ENCODE measurements at places on chromosomes 1 and 21.

- DNase-seq: no peak
These were observed 26.4 kb downstream of the NPHS2 start for GRCh38 chr1:179549368-179549700.

DNA sequence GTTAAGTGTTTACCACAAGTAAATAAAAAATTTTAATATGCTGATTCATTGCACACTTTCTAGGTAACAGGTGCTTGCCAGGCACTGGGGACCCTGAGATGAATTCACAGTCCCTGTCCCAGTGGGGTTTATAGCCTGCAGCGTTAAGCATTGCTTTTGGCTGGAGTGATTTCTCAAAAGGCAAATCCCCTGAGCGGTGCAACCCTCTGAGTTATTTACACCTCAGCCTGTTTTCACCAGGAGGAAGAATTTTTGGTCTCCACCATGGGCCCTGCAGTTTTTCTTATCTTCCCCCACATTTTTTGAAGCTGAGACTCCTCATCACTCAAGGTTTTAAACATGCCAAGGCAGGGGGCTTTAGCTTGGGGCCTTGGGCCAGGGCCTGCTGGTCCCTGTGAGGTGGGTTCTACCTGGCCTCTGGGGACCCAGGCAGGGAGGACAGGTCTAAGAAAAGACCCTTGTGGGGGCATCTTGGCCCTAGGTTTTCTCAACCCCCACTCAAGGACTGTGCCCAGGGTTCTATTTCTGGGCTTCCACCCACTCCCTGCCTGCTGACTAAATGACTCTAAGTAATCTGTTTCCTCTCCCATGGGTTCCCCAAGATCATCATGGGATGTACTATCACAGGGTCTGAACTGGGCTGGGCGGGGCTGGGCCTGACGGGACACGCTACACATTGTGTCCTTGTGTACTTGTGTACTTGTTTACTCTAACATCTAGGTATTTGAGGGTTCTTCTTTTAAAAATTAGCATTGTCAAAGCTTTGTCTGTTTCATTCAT, 10.2 kb upstream of the CHIT1 start:
- no peak for DNase-seq

DNA sequence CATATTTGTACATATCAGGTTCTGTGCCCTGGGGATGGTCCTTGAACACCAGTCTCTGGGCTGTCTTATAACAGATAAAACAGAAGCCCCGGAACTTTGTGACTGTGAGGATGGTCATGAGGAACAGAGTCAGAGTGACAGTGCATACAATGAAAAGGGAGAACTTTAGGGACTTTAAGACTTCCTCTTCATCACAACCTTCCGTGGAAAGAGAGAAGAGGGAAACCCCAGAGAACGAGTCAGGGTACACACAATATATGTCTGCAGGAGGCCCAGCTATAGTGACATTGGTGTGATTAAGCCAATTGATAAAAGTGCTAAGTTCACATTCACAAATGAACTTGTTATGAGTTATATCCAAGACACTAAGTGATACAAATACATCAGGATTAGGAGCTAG, 32.1 kb downstream of the TLR5 start:
- DNase-seq: no peak

- no peak for DNase-seq
These were observed 343.8 kb downstream of the RPS6KC1 start for GRCh38 chr1:213394837-213395236.

DNA sequence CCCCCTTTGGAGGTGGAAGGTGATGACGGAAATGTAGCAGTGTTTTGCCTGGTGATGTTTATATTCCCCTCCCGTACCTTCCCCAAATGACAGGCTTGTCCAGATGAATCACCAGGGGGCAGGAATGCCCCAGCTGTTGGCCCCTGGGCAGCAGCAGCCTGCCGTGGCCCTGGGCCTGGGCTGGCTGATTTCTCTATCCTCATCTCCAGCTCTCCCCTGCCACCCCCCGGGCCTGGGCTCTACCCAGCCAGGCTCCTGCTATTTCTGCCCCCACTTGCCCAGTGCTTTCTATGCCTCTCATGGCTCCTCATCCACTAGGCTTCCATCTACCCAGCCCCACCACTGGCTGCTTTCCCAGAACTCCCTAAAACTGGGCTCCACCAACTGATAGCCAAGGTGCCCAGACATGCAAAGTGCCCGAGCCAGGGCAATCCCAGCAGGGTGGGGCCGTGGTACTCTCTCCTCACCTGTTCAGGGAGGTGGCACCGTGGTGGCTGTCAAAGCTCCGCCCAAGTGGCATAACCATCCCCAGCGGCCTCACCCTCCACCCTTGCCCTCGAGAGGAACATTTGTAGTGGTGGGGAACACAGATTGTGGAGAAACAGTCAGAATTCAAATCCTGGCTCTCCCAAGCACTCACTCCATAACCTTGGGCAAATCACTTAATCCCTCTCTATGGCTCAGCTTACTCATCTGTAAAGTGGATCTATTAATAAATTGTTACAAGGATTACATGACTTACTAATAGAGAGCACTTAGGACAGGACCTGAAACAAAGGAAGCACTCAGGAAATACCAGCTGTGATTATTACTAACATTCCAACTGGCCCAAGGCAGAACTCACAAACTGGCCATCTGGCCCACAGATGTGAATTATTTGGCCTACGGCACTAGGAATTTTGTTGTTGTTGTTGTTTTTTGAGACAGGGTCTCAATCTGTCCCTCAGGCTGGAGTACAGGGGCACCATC, 12.8 kb upstream of the ECE1 start:
- no peak for DNase-seq

- no peak for DNase-seq
These were observed 321.2 kb downstream of the PBX1 start for GRCh38 chr1:164880199-164880598.

GRCh38 chr1:23169727-23170335, 1.2 kb upstream of the LUZP1 start:
- no peak for DNase-seq

DNA sequence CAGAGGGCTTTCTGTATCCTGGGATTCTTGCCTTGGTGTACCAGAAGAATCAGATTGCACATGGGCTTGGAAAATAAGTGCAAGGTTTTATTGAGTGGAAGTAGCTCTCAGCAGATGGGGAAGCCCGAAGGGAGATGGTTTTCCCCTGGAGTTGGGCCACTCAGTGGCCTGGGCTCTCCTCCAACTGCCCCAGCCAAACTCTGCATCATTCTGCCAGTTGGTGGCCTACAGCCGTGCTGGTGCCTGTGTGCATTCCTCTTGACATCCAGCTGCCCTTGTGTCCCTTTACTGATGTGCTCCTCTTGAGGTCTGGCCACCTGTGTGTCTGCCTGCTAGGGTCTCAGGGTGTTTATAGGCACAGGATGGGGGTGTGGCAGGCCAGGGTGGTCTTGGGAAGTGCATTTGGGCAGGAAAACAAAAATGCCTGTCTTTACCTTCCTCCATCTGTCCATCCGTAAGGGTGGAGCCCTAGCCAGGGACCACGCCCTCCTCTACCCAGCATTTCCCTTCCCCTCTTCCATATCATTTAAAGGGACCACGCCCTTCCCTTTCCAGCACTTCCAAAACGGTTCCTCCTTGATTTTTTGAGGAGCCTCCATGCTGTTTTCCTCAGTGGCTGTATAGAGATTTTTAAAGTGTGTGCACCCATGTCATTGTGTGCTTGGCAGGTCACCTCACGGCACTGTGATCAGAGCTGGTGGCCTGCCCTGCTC, 18.9 kb downstream of the SNAP47 start:
- DNase-seq: no peak

DNA sequence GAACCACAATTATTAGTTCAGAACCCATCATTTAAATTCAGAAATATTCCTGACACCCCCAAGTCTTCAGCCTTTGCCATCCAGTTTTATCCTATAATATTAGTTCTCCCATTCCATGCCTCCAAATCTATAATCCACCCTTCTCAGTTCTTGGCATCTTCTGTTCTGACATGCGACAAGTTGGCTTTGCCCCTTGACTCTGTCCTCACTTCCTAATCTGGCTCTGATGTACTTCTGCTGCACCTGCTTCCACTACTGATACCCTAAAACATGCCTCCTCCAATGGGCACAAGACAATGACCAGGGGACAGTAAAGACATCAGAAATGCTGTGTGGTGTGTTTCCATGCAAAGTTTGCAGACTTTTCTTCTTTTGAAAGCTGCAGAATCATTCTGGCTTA, 17.1 kb upstream of the FBXO28 start:
- no peak for DNase-seq

- DNase-seq: no peak
These were observed 43.3 kb upstream of the PUM1 start for GRCh38 chr1:31108861-31109260.

- DNase-seq: no peak
These were observed 61.3 kb downstream of the KCNAB2 start for GRCh38 chr1:6106977-6107376.

- no peak for DNase-seq
These were observed 14.2 kb upstream of the MYOM3 start for GRCh38 chr1:24126018-24126671.

DNA sequence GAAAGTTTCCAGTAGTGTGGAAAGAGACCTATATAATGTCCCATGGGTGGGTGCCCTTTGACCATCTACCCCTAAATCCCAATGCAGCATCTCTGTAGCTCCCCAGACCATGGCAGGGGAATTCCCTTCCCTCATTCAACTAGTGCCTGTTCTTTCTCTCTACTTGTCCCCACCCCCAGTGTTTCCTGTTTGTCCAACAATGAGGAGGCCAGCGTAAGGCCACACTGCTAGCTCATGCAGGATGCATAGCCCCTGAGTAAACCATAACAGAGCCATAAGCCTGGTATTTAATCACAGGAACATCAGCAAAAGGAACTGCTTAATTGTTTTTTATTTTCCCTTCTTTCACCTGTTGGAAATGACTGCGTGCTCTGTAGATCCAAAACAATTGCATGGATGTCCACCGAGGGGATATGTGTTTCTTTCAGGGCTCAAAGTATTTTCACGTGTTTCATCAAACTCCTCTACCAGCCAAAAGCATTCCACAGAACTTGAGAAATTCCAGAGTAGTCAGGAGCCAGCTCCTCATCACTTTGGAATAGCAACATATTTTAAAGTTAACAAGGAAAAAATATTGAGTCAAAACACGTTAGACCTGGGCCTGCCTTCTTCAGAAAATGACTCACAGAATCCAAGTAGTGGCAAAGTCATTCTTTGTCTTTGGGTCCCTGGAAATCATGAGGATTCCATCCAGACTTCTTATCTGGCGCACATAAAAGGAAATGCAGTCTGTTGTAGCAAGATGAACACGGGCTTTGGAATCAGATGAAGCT, 162.5 kb upstream of the SGIP1 start:
- no peak for DNase-seq
